Mammary epithelial cell (primary cell): ENCODE measurements at places on chromosomes 12 and 14. TPM values are rescaled to one million over a fixed set of nuclear protein-coding genes. Genes with fewer than 3 reads are reported as not detected.

- peak; percentile 13 for DNase-seq
Measured at GRCh38 chr14:49766839-49767238, 1.1 kb upstream of the KLHDC2 start.

DNA sequence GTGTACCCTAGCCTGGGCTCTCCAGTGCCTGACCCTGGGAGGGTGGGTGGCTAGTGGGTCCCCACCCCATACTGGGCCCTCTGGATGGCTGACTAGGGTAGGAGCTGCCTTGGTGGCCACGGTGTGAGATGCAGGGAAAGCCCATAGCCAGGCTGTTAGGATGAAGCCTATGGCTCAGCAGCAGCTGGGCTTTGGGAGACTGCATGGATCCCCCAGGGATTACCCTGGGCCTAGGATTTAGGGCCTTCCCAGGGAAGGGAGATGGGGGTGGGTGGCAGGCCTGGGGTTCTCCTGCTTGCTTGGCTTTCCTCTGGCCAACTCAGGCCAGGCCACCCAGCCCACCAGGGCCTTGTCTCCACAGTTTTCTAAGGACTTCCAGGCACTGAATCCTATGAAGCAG is 6.3 kb downstream of the GSTZ1 start:
- DNase-seq: no peak

DNA sequence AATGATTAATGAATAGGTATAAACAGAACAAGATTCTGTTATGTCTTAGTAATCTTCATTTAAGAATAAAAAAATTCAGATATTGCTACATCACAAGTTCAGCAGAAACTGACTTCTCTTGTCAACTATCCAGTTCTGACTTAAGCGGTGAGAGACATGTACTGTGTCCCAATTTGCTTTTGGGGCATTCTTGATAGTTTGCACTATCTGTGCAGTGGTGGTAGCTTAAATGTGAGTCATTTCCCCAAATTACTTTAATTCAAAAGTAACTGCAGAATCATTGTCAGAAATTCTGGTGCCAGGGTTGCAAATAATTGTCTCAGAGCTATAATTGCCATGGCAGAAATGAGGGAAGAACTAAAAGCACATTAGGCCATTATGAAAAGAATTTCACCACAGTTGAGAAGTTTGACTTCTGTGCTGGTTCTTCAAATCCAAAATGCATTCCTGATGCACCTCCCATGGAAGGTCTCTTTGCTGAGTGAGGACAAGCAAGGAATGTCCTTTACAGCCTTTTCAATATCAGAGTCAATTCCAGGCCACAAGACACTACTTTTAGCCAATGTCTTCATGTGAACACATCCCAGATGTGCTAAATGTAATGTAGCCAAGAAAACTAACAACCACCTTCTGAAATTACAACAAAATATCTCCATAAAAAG is 304.7 kb downstream of the SSPN start:
- peak; percentile 12 for DNase-seq

DNA sequence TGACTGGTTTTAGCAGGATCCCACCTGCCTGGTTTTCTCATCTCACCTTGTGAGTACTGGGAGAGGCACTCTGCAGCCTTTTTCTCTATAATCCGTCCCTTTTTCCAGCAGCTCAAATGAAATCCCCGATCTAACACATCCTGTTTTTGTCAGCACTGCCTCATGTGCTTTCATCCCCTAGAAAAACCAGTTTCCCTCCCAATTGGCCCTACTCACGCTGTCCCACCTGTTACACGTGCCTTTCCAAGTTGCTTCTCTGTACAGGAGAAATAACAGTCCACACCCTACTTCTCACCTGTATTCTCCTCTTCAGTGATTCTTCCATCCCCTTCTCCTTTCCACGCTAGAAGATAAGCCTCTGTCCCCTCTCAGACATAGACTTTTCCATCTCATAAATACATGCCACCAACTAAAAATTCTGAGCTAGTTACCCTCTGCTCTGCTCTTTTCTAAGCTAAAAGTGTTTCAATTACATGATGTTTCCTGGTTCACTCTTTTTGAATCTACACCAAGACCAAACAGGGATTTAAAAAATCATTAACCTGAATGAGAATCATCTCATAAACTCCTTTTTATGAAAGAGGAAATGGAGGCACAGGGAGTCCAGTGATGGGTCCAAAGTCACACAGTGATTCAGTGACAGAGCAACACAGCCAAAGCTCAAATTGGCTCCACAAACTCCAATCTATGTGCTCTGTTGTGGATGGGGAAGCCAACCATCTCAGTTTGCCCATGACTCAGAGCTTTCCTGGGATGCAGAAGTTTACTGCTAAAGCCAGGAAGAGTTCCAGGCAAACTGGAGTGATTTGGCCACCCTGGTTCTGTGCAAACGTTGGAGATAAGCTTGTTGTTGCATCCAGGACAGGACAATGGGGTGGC is 240.0 kb upstream of the TMEM132C start:
- DNase-seq: no peak

DNA sequence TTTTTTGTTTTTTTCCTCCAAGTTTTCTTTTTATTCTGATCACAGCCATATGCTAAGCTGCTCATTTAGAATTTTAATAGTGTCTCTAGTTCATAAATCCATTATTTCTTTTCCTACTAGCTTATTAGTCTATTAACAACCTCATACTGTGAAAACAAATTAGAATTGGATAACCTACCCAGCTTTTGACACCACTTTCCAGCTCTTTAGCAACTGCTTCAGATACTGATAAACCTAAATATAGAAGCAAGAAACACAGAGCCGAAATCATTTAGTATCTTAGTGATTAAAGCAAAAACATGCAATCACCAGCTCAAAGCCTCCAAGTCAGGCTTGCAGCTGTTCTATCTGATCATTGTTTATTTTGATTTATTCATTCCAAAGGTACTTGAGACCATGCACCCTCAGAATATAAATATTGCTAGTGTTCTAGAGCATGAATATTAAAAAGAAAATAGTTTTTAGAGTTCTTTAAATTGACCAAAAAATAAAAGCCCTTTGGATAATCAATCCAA is 121.5 kb downstream of the STXBP6 start:
- no peak for DNase-seq

DNA sequence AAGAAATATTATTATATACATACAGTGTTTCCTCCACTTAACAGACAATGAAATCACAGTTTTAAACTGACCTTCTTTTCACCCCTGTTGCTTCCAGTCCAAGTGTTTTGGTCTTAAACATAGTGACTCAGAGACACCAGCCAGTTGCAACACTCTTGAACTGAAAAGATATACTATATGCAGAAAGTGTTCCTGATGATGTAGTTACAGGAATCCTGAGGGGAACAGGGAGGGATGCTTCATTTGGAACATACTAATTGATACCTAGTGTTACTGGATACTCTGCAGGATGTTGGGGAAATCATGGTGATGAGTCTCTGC is 420.8 kb downstream of the CCDC91 start:
- DNase-seq: peak; percentile 91

DNA sequence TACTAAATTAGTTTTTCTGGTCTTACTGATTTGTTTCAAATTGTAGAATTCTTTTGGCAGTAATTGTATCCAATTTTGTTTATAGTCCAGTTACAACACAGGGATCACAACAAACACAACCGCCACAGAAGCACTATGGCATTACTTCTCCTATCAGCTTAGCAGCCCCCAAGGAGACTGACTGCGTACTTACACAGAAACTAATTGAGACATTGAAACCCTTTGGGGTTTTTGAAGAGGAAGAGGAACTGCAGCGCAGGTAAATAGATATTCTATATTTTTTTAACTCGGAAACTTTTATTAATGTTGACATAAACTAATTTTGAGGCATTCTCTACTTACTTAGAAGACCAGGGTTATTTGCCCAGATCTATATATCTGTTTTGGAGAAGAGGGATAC is 17.8 kb downstream of the PAPOLA start:
- DNase-seq: no peak

DNA sequence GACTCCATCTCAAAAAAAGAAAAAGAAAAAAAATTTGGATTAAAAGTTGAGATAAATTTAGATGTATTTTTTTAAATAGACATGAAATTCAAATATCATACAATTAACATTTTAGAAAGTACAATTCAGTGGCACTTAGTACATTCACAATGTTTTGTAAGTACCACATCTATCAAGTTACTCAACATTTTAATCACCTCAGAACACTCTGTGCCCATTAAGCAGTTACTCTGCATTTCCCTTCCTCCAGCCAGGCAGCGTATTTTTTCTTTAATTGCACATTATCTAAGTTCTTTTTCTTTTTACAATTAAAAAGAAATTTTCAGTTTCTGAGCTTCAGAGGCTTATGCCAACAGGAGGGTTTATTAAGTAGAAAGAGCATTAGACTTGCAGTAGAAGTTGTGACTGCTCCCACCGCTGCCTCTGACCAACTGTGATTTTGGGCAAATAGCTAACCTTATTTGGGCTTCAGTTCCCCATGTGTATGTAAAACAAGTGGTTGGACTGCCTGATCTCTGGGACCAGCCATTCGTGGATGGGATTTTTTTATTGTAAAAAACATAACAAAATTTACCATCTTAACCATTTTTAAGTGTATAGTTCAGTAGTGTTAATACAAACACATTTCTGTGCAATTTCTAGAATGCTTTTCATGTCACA is 65.7 kb downstream of the WNK1 start:
- no peak for DNase-seq

NRIP2 gene
- not detected for total RNA-seq

GRCh38 chr14:55139141-55139540 is 10.1 kb downstream of the LGALS3 start:
- no peak for DNase-seq

DNA sequence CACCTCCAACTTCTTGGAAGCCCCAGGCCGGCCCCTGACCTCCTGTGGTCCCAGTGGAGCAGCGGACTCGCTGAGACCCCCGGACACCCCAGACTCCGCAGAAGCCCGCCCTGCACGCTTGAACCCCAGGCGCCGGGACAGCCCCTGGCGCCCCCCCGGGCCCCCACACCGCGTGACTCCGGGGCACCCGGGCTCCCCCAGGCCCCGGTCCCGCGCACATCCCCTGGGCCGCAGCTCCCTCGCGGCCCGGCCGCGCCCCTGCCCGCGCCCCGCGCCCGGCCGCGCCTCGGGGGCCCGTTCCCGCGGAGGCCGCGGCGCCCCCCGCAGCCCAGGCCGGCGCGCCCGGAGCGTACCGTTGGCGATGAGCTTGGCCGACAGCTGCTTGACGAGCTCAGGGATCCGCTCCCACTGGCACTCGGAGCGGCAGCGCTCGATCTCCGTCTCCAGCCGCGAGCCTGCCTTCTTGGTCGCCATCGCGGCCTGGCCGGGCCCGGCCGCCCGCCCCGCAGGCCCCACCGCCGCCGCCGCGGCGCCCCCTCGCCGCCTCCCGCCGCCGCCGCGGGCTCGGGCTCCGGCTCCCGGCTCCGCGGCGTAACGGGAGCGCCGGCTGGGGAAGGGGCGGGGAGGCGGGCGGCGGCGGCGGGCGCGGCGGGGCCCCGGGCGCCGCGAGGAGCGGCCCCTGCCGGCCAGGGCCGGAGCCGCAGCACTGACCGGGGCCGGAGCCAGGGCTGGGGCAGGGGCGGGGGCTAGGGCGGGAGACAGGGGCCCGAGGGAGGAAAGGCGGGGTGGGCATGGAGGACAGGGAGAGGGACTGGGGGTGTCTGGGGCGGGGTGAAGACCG is at the start of gene TTC7B:
Gene TTC7B (minus strand): TSS at position 609 of the 841 bp plus-strand sequence. CDS start 135 bp downstream, at position 474.
- DNase-seq: peak; percentile 5

- DNase-seq: no peak
Measured at GRCh38 chr12:54579258-54579657, 9.2 kb downstream of the PPP1R1A start.

GRCh38 chr12:109968032-109968420 is 28.1 kb downstream of the GIT2 start:
- no peak for DNase-seq

DNA sequence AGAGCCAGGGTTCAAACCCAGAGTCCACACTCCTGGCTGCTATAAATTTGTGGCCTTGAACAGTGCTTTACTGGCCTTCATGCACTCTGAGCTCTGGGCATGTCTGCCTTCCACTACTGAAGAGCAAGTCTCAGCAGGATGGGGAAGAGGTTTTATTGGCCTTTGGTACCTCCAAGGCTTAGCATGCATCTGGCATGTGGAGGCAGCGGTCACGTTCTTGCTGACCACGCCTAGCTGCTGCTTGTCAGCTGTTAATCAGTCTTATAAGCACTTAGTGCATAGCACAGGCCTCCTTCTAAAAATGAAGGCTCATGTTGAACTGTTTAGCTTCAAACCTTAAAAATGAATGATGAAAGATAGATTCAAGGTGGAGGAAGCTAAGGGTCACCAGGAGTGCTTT is 177.5 kb downstream of the PELI2 start:
- peak; percentile 3 for DNase-seq

DNA sequence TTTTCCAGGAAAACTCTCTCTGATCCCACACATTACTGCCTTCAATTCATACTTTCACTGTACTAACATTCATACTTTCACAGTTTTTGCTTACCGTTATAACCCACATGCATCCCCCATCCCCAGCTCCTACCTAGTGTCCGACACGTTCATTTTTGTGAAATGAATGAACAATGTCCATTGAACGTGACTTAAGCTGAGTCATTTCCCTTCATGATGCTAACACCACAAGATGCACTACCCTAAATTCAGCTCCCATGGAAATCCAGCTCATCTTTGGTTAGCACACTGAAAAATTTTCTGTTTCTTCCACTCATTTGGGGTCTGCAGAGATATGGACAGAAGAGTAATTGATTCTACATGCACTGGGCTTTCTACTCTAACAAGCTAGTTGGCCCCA is 84.7 kb downstream of the GALNT4 start:
- DNase-seq: peak; percentile 60

DNA sequence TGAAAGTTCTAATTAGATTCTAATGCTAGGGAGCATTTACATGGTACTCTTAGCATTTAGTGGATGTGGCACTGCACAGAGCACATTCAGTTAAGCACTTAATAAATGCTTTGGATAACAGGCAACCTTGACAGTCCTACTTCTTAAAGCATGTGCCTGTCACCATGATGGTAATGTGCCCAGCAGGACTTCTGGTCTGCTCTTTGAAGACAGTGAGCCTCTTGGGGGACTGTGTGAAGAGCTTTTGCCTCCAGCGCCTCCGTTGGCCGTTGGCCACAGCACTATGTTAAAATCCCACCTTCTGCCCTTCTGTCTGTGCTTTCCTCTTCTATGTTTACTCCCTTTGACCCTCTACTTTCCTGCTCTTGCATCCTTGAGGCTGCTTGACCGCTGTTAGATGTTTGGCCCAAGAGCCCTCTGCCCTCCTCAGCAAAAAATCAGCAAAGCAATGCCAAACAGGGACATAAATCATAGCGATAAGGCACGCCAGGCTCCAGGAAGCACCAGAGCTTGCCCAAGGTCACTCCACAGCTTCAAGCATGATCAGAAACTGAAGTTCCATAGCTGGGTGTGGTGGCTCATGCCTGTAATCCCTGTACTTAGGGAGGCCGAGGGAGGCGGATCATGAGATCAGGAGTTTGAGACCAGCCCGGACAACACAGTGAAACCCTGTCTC is 8.3 kb downstream of the CDKL1 start:
- DNase-seq: no peak

GRCh38 chr14:95483309-95484165 is 32.9 kb downstream of the SYNE3 start:
- peak; percentile 80 for DNase-seq

- no peak for DNase-seq
Measured at GRCh38 chr12:100329800-100330199, 27.1 kb upstream of the SLC17A8 start.
